ENCODE measurements at places on chromosomes 11 and 22.

- no peak for DNase-seq
Observed at GRCh38 chr11:121540627-121541026, 87.9 kb upstream of the SORL1-AS1 start.

DNA sequence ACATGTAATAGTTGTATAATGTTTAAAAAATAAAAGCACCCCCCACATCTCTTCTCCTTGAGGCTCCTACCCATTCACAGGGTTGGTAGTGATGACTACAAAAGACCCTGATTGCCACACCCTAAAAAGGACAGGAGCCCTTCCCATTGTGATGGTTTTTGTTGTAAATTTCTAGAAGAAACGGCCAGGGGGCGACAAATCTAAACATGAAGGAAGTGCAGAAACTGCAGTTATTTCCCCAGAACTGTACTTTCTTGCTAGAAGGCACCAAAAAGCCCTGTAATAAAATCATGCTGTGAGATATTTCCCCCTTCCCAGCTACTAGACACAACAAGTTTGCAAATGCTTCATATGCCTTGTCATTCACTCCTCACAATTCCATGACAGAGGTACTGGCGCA is 10.8 kb downstream of the PRR5L start:
- DNase-seq, result no peak

GRCh38 chr11:27081056-27081455 is 40.4 kb downstream of the BBOX1 start:
- DNase-seq, result no peak

DNA sequence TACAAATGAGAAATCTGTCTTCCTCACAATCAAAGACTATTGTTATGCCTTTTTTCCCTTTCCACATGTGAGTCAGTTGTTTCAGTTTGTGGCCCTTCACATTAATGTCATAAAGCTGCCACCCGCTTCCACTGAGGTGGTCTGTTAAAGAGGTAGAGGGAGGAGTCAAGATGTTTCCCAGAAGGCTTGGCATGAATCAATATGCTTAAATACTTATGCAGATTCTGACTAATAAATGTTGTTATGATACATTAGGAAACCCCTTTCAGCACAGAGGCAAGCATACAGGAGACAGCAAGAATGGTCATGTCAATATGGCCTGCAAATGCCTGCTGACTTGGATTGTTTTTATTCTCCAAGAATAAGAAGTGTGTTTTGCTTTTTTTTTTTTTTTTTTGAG is 6.5 kb downstream of the RTN3 start:
- DNase-seq, result no peak

- no peak for DNase-seq
Observed at GRCh38 chr11:61710019-61710418, 29.8 kb downstream of the DAGLA start.

DNA sequence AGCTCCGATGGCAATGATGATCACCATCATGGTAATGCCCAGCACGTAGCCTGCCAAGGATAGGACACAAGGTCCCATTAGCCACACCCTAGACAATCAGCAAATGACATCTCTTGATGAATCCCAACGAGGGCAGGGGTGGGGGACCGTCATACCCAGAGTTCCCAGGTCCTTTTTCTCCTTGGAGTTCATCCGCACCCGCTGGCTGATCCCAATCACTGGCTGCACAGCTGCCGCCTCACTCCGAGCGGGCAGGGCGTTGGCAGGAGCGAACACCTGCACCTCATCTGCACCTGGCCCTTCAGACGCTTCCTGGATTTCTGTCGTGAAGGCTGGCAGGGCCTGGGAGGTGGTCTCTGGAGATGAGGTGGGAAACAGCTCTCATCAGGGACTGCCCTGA is 2.9 kb downstream of the PIK3IP1 start:
- no peak for DNase-seq

DNA sequence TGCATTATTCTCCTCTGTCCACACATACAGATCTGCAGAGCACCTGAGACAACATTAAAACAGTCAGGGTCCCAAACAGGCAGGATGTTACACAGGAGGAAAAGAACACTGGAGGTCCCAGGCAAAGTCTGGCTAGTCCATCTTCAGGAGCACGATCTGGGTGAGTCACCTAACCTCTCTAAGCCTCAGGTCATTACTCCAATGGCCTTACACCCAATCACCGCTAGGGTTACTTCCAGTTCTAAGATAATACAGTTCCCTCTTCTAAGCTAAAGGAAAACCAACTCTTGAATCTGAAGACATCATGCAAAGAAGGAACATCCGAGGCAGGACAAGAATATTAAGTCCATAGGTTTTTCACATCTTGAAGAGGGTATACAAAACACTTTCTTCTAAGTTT is 24.5 kb downstream of the ASCC2 start:
- no peak for DNase-seq

DNA sequence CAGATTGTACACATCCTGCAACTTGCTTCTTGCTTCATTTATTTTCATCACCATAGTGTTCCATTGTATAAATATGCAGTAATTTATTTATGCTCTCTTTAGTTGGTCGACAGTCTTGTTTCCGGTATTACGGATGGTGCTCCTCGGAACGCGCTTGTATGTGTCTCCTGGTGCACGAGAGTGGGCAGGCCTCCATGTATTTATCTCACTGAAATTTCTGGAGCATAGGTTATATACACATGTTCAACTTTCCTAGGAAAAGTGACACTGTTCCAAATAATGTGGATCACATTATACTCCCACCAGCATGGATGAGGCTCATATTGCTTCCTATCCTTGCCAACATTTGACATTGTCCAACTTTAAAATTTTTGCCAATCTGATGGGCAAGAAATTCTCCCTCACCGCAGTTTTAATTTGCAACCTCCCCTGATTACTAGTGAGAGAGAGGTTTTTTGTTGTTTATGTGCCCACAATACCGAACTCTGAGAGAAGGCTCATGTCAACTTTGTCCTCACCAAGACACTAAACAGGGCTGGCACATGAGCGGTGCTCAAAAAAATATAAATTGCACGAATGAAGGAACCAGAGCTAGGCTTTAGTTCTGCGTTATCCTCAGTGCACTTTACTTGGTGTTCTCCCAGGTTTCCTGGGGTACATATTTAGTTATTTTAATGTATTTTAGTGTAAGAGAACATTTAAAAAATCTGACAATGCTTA is 3.8 kb downstream of the CSNK2A3 start:
- no peak for DNase-seq

DNA sequence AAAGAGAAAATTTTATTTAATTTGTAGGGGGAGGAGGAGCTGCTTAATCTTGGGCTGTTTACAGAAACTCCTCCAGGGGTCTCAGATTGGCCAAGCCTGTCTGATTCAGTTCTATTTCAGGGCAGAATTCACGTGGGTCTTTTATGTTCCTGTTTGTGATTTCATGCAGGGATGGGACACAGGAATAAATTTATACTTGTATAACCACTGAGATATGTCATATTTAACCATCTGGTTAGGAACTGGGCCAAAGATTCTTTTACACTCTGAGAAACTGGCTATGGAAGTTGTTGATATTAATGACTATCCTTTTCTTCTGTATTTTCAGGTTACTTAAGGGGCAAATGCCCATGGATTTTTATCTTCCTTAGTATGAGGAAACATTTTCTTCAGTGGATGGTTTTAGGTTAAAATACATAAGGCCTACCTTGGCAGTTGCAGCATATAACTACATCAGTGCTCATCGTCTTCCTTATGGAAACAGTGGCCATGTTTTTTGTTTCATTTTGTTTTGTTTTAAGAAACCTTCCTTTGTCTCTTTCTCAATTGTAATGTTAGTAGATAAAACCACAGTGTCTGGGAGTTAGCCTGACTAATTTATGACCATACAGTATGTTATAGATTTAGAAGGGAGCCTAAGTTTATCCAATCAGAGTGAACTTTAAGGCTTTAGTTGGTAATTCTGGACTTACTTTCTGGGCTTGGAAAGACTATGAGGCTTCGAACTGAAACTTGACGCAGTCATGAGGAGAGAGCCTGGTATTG is 132.4 kb upstream of the ANO3 start:
- no peak for DNase-seq

- no peak for DNase-seq
Observed at GRCh38 chr22:43833286-43834240, 21.5 kb upstream of the EFCAB6 start.

DNA sequence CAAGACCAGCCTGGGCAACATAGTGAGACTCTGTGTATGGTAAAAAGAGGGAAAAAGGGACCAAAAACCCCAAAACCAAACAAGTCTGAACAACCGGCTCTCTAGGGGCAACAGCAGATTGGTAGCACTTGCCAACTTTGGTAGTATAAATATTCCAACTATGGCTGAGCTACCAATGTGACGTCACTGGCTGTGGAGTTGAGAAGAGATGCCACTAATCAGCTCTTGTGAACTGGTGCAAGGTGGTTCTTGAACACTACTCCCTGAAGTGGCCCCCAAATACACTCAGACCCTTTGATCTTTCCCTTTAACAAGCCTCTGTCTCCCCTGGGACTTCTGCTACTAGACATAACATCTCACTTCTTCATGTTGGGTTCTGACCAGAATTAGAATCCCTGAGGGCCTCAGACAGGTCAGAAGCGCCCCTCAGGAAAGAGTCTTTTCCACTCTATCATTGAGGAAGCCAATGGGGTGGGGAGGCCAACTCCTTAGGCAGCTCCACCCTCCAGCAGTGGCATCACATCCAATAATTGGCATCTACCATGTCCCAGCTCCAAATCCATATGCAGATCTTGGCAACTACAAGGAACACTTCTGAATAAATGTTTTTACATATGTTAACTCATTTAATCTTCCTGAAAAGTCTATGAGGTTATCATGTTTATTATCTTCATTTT is 49.2 kb downstream of the RPL27A start:
- no peak for DNase-seq

DNA sequence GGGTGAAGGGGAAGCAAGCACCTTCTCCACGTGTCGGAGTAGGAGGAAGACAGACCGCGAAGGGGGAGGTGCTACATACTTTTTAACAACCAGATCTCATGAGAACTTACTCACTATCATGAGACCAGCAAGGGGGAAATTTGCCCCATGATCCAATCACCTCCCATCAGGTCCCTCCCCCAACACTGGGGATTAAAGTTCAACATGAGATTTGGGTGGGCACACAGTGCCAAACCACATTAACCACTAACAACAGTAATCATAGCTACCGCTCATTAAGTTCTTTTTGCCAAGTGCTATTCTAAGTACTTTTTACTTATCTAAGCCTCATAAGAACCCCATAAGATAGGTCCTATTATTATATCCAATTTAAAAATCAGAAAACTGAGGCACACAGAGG is 450.5 kb upstream of the DDI1 start:
- no peak for DNase-seq

DNA sequence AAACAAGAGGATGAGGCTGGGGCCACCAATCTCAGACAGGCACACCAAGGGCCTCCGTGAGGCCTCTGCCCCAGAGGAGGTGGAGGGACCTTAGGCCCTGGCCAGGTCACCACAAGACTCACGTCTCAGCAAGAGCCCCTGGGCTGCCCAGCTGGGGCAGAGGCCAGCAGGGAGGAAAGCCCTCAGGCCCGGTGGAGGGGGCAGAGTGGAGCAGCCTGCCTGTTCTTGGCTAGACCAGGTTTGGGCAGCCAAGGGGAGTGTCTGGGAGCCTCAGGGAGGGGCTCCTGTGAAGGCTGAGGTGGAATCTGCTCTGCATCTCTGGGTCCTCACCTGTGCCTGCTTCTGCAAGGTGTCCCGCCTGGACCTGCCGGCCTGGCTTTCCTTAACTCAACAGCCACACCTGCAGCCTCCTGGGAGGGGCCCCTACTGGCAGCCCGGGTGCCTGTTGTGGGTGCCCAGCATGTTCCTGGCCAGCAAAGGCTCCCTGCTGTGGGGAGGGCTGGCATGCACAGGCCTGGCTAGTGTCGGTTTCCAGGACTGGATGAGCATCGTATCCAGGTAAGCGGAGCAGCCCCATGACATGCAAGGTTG is 11.9 kb downstream of the TTLL12 start:
- no peak for DNase-seq

- peak; percentile 41 for DNase-seq
Observed at GRCh38 chr22:31344578-31345330, 1.4 kb downstream of the PATZ1 start.

DNA sequence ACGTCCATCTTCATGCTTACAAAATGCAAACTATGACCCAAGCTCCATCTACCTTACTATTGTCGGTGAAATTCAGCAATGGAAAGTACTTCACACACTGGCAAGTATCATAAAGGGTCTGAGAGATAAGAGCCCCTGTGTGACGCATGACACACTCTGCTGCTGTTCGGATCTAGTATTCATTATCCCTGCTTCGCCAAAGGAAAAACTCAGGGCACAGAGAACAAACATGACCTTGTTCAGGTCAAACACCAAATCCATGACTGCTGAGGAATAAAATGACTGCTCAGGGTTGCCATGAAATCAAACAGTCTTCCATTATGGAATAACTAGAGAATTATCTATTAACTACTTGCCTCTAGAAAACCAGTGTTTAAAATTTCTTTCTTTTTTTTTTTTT is 73.0 kb downstream of the MICAL3 start:
- no peak for DNase-seq

DNA sequence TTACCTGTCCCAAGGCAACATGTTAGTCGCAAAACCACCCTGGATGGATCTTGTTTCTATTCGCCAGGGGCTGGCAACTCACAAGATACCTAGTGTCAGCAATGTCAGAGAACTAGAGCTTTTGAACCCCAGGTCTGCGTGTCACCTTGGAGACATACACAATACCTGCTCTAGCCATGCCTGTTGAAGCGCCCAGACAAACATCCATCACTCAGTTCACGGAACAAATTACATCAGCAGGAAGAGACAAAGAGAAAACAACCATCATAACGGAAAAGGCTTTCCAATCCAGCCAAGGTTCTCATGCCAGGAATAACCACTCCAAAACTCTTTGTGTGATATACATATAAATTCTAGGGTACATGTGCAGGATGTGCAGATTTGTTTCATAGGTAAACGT is 2.2 kb downstream of the CD59 start:
- no peak for DNase-seq

- DNase-seq, result no peak
Observed at GRCh38 chr11:15874704-15875103, 481.6 kb downstream of the SOX6 start.

GRCh38 chr11:115819014-115819413 is 314.8 kb upstream of the CADM1 start:
- DNase-seq, result no peak

- no peak for DNase-seq
Observed at GRCh38 chr22:41341990-41342389, 39.8 kb upstream of the TEF start.

GRCh38 chr11:12150831-12151382 is 40.5 kb downstream of the MICAL2 start:
- DNase-seq, result no peak

- no peak for DNase-seq
Observed at GRCh38 chr11:79942090-79942489, 501.3 kb upstream of the TENM4 start.
